ENCODE measurements at places on chromosomes 3 and 15. TPM values are rescaled to one million over a fixed set of nuclear protein-coding genes. Genes with fewer than 3 reads are reported as not detected.

DNA sequence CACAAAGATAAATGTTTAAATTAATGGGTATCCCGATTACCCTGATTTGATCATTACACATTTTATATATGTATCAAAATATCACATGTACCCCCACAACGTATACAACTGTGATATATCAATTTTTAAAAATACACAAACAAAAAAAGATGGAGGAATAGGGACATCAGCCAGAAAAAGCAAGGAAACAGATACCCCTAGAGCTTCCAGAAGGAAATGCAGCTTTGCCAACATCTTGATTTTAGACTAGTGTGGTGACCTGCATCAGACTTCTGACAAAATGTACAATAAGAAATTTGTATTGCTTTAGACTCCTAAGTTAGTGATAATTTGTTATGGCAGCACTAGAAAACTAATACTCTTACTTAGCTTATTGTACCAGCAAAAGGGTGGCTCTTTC lies 483.8 kb downstream of the TUSC7 start:
- DNase-seq = no peak

DNA sequence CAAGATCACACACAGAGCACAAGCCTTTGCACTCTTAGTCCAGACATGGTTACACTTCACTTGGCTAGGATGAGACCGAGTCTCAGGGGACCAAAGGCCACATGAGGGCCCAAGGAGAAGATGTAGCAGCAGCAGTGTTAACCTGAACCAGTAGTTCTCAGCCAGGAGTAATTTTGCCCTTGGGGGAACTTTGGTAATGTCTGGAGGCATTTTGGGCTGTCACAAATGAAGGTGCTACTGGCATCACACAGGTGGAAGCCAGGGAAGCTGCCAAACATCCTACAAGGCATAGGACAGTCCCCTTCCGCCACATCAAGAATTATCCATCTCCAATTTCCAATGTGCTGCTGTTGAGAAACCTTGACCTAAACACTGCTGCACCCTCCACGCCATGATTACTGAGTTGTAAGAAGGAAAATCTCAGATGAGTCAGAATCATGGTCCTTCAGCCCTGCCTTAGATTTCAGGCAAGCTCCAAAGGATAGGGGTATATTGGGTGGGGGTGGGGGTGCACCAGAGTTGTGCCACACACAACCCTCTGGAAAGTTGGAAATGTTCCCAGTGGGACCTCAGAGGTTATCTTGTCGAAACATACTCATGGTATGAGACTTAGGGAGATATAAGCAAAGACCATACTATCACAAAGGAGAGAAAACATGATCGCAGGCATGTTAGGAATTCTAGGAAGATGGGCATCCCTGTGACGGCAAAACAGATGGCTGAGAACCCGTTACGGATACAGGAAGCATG lies 36.2 kb downstream of the SEMA5B start:
- DNase-seq = no peak

DNA sequence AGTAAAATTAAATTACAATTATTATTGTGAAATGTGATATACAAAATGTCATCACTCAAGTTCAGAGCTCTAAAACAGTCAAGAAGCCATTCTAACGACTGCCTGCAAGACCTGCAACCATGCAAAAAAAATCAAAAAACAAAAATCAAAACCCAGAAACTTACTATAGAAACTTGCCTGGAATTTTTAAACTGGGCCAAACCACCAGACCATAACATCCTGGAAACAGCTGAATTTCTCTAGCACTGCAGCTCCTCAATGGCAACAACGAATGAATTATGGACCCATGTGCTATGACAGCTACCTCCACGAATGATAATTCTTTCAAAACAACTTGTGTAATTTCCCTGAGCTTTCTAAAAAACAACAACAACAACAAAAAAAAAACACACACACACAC lies 130.0 kb upstream of the KCNMB2 start:
- DNase-seq = no peak

DNA sequence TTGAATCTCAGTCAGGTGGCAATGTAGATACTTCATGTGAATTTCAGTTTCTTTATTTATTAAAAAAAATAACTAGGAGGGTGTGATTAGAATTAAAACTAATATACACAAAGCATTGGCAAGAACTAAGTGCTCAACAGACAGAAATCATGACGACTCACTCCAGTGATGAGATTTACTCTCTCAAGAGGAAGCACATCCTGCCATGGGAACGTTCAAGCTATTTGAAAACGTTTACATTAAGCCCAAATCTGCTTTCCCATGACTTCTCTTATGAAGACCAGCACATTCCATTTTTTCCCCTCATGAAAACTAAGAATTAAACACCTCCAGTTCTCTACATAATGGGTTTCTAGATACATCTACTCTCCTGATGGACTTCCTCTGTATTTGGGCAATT lies 8.5 kb downstream of the WDR53 start:
- no peak for DNase-seq

- DNase-seq = peak; percentile 58
Observed at GRCh38 chr3:16290007-16290826, 25.2 kb downstream of the OXNAD1 start.

- no peak for DNase-seq
Observed at GRCh38 chr15:71800190-71800589, 10.2 kb upstream of the NR2E3 start.

- no peak for DNase-seq
Observed at GRCh38 chr3:14810070-14810791, 8.5 kb upstream of the FGD5 start.

DNA sequence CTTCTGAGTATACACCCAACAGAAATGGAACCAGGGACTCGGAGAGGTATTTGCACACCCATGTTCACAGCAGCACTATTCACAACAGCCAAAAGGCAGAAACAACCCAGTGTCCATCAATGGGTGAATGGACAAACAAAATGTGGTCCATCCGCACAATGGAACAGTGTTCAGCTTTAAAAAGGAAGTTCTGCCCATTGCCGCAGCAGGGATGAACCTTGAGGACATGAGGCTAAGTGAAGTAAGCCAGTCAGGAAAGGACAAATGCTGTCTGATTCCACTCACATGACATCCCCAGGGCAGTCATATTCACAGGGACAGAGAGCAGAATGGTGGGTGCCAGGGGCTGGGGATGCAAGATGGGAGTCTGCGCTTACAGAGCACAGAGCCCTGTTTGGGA lies 7.5 kb downstream of the IQSEC1 start:
- no peak for DNase-seq

DNA sequence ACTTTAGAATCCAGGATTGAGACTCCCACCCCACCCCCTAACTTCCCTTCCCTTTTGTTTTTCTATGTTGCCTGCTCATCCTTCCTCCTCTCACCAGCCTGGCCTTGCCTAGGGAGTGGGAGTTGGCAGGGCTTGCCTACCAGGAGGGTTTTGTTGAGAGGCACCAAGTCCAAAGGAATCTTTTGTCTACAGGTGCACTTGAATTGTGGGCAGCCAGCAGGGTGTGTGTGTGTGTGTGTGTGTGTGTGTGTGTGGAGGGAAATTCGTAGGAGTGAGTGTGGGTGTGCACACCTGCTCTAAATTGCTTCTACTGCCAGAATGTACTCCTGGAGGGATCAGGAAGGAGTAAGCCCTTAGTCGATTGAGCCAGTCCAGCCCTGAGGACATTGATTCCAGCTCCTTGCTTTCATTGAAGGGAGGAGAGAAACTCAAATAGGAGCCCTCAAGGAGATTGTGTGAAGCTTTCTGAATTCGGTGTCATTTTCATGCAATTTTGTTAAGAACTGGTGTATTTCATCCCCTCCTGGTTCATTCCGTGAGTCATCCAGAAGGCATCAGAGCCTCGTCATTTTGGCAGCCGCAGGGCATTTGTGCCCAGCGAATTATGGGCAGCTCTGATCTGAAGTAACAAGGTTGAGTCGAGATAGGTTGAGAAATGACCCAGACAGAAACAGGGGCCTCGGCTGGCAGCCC lies 112.1 kb downstream of the SLCO3A1 start:
- no peak for DNase-seq

GRCh38 chr15:68553314-68553993 lies 25.3 kb upstream of the CORO2B start:
- no peak for DNase-seq

DNA sequence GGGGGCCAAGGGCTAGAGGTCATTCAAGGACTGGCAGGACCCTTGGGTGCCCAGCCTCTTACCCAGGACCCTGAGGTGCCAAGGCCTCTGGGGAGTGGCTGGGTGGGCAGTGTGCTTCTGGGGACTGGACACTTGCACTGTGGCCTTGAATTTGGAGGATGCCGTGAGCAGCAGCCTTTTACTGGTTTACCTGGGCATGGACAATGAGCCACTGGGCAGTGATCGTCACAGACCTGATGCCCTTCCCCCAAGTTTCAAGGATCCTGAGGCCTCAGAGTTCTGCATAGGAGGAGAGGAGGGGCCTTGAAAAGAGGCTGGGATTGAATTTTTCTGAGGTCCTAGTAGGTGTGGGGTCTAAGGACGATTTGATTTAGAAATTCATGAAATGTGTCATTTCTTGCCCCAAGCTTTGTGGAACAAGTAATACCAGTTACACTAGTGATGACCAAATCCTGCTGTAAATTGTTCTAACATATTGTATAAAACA lies 146.1 kb upstream of the TPM1 start:
- no peak for DNase-seq

DNA sequence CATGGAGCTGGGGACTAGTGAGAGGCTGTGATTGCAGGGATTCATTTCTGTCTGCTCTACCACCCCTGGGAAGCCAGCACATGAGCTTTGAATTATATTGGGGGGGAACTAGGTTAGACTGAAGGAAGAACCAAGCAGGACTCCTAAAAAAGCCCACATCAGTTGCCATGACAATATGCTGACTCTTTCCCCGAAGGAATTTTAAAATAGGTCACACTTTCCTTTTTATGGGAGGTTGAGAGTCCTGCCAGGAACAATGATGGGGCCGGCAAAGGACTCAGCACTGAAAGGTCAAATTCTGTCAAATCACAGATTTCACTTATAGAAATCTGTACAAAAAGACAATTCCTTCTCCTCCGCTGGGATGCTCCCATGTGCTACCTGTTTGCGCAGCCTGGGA lies 130.8 kb downstream of the ZNF621 start:
- DNase-seq = no peak

DNA sequence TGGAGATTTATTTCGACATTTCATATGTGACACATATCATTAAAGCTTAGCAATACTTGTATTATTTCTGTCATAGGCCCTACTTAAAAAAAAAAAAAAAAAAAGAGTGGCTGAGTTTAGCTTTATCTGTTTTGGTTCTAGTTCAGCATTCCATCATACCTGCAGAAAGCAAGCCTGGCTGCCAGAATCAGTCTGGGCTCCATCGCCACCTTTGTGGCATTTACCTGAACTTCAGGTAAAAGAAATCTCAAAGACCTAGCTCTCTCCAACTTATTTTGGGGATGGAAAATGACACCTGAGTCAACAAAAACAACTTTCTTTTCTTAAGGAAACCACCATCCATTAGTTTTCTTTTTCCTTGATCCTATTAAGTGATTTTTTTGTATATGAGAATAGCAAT lies 82.1 kb downstream of the NEK10 start:
- no peak for DNase-seq

- no peak for DNase-seq
Observed at GRCh38 chr3:70614111-70614510, 301.7 kb upstream of the MDFIC2 start.

GRCh38 chr15:62606376-62607113 lies 436.0 kb upstream of the TPM1 start:
- no peak for DNase-seq

DNA sequence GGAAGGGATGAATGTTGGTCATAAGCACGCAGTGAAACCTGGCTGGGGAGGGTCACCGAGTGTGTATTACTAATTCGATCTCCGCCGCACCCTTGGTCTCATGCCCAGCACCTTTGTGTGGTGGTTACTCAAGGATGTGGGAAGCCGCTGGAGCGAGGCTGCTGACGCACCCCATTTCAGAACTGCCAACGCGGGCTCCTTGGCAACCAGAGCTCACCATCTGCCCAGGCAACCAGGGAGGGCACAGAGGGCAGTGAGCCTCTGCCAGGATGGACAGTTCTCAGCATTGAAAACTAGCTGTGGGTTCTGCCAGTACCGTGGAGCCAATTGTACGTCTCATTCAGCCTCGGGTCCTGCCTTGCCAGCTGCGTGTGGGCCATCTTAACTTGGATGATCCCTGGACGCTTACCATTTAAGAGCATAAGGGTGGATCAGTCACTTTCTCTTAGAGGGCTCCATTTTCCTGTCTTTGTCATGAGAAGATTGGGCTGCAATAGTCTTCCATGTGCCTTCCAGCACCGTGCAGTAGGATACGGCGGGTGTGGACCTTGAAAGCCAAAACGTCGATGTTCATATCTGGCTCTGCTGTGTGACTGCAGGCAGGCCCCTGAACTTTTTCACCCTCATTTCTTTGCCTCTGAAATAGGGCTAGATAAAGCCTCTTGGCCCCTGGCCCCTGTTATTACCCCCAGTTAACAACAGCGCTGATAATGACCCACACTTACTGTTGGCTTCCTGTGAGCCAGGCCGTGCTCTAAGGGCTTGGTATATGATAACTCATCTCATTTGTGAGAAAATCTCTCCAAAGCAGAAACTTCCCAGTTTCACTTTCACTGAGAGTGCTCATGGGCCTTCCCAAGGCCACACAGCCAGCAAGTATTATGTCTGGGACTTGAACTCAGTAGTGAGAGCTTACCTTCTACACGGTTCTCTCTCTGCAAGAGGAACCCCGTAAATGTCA lies 238.8 kb downstream of the OPA1 start:
- DNase-seq = no peak

- peak; percentile 20 for DNase-seq
Observed at GRCh38 chr15:40333922-40334492, 6.7 kb downstream of the CCDC9B start.

DNA sequence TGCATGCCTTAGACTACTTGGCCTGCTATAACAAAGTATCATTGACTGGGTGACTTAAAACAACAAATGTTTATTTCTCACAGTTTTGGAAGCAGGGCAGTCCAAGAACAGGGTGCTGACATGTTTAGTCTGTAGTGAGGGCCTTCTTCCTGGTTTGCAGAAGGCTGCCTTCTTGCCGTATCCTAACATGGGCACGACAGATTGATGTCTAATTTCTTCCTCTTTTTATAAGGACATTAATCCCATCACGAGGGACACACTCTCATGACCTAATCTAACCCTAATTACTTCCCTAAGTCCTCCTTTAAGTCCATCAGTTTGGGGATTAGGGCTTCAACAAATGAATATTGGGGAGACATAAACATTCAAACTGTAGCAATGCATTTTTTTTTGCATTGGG lies 10.9 kb upstream of the GOLGA8B start:
- no peak for DNase-seq

DNA sequence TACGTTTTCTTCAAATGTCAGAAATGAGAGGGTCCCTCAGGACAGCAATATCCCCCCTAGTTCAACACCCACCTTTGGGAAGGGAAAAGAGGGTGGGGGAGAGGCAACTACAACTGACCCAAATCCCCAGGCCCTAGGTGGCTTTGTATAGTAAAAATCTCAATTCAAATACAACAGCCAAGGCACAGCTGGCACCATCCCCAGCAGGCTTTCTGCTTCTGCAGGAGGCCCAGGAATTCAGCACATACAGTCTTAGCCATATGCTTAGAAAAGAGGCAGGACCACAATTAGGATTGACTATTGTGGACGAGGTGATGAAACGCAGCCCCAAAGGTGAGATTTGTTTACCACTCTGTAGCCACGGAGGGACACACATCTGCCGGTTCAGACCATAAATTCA lies 15.8 kb downstream of the NR2E3 start:
- no peak for DNase-seq

The TMIE gene
- total RNA-seq = 1.2 TPM

The CLRN1 gene
- total RNA-seq = not detected

The CTXN2 gene
- not detected for total RNA-seq

The CILP gene
- not detected for total RNA-seq

Data from activated T-cell treated with anti-CD3 and anti-CD28 coated beads, Interleukin-2, amount 50 U/mL, for 72 hours (primary cell).